ENCODE measurements at places on chromosomes 13 and 19.

DNA sequence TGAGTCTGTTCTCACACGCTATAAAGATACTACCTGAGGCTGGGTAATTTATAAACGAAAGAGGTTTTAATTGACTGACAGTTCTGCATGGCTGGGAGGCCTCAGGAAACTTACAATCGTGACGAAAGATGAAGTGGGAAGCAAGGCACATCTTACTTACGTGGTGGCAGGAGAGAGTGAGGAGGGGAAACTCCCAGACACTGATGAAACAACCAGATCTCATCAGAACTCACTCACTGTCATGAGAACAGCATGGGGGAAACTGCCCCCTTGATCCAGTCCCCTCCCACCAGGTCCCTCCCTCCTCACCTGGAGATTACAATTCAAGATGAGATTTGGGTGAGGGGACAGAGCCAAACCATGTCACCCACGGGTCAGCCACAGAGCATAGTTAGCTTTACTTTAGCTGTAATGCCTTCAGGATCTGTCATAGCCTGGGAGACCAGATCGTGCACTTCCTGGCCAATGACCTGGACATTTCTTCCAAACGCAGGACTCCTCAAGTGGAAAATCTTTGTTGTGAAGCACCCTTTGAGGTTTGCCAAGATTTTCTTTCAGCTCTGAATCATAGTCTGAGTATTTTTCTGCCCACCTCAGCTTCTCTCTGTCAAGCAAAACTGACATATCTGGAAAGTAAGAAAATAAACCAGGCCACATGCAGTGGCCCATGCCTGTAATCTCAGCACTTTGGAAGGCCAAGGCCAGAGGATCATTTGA, 25.2 kb upstream of the HIF3A start:
- no peak for DNase-seq

DNA sequence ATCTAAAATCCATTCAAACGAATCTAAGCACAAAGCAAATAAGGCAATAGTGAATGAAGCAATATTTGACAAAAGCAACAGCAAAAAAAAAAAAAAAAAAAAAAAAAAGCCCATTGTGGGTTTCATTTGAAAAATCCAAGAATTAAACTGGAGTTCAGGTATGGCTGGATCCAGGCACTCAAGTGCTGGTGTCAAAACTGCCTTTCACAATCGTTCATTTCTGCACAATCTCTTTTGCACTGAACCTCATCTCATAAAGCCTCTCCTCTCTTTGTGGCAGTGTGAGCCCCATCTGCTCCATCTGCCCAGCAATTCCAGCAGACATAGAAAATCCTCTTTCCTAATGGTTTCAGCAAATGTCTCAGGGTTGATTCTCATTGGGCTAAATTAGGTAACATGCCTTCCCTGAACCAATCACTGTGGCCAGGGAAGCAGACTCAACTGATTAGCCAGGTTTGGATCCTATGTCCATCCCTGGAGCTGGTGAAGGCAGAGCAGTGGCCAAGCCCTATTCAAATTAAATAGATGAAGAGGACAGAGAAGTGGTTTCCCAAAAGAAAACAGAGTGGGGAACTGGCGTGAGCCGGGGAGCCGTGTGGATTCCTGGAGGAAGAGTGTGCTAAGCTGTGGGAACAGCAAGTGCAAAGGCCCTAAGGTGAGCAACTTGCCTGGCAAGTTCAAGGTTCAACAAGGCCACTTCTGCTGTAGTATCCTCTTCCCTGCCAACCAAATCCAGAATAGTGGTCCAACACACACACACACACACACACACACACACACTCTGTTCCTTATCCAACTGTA, 1.2 kb upstream of the HIF3A start:
- no peak for DNase-seq

GRCh38 chr13:76164290-76164689, 528.2 kb downstream of the LMO7 start:
- DNase-seq = no peak

- DNase-seq = peak; percentile 91
These were observed 12.9 kb downstream of the SPC24 start for GRCh38 chr19:11142528-11143171.

GRCh38 chr19:28498404-28498976, 714.5 kb downstream of the UQCRFS1 start:
- DNase-seq = no peak

- DNase-seq = peak; percentile 85
These were observed 36.8 kb downstream of the ACTN4 start for GRCh38 chr19:38684078-38684861.

DNA sequence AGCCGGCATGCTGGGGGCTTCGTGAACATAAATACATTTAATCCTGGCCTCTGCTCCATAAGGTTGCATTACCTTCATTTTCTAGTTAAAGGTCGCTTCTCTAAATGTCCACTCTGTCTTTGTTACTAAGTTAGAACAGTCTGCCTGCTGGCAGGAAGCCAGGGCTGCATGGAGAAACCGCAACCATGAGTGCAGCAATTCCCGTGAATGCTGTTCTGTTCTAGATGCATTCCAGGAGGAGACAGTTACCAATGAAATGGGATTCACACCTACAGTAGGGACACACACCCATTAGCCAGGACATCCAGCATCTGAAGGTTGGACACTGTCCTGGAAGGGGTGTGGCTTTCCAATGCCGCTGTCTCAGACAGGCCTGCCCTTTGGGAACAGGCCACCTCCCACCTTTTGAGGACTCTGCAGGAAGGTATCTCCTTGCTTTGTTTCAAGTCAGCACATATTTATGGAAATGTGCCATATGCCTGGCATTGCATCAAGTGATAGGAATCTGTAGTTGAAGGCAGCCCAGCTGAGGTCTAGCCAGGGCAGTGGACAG, 129.7 kb downstream of the SLC7A1 start:
- no peak for DNase-seq

DNA sequence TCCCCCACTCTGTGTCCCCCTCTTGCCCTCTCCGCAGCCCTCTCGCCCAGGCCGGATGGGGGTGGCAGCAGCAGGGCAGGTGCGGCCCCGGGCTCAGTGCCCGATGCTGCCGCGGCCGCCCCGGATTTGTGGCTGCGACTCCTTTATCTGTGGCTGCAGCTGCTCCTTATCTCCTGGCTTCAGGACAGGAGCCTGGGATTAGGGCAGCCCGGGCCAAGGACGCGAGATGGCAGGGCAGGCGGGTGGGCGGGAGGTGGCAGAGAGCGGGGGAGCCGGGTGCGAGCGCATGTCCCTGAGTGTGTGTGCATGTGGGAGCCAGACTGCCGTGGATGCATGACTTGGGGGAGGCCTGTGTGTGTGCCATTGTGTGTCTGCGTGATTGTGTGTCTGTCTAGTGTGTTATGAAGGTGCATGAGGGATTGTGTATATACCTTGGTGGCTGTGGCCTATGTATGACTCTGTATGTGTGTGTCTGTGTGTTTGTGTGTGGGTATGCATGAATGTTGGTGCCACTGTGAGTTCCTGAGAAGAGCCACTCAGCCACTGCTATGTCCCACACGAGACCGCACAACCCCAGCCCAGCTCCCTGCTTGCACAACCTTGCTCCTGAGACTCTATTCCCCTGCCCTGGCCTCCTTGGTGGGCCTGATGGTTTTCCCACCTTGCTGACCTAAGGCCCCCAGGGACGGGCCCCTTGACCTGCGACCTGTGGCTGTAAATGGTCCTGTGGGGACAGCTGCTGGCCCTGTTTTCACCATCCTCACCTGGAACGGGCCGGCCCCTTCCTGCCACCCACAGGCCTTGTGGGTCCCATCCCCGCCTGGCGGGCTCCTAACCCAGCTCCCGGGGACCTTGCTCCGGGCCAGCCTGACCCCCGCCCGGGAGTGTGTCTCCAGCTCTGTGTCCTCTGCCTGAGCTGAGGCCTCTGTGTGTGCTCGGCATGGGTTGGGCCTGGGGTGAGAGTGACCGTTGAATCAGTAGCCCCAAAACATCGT, 5.3 kb upstream of the NRTN start:
- DNase-seq = no peak

DNA sequence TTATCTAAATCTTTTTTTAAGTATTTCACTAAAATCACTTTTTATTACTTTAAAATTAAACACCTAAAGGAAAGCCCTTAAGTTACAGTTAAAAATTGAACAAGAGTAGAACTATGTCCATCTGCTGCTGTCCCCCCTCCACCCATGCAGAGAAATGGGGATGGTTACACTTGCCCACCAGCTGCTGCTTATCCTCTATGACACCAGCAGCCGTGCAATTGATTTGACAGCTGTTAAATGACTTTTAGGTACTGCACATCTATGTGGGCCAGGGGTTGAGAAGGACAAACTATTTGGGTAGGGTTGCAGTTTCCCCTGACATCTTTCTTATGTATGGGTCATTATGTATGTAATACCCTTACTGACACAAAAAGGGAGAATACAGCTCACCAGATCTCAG, 77.2 kb downstream of the TBC1D4 start:
- DNase-seq = no peak

GRCh38 chr13:27923794-27924528, 4.2 kb downstream of the PDX1 start:
- no peak for DNase-seq

GRCh38 chr19:12948612-12949362, 3.1 kb downstream of the RAD23A start:
- DNase-seq = no peak

DNA sequence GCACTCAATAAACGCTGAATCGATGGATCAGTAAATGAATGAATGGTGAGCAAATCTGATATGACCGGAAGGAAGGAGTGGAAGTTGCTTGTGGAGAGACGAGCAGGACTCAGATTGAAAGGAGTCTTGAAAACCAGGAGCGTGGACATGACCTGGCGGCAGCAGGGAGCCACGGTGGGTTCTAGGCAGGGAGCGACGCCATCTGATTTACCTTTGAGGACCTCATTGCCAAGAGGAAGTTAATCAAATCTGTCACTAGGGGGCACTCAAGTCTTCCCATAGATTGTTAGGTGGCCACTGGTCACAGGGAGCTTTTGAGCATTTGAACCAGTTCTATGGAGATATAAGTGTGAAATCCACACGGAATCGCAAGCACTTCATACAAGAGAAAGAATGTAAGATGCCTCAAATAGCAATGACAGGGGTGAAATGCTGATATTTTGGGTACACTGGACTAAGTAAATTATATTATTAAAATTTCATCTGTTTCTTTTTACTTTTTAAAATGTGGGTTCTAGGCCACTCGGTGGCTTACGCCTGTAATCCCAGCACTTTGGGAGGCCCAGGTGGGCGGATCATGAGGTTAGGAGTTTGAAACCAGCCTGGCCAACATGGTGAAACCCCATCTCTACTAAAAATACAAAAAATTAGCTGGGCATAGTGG, 9.2 kb upstream of the FBN3 start:
- DNase-seq = peak; percentile 72

DNA sequence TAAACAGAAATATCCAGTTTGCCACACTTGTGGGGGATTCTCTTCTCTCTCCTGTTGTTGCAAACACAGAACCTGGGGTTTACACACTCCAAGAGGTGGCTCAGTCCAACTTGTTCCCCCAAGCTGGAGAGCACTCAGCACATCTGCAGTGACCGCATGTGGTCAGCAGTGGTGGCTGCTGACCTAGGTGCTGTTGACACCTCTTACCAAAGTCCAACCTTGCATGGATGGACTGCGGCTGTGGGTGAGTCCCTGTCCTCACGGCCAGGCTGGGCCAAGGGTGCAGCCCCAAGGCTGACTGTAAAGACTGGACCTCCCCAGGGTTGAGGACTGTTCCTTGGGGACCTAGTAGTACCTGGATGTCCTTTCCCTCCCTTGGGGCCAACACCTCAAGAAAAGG, 6.1 kb downstream of the LRFN3 start:
- no peak for DNase-seq

GRCh38 chr13:40586886-40587565, 79.4 kb downstream of the FOXO1 start:
- no peak for DNase-seq

- DNase-seq = no peak
These were observed 257.0 kb downstream of the LHFPL6 start for GRCh38 chr13:39345982-39346381.

DNA sequence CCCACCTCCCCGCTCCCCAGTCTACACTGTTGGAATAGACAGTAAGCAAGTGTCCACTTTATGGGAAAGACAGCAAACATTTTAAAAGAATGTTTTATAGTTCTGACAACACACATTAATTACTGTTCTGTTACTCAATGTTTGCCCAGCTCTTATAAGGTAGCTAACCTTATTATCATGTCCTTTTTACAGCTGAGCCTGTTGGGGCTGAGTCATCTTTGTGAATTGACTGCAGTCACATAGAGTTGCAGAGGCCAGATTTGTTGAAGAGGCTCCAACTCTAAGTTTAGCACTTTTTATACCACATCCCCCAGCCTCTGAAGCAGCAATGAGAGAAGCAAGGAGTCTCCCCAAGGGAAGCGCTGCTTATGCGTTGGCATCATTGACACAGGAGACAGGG, 76.2 kb downstream of the C13orf42 start:
- no peak for DNase-seq

DNA sequence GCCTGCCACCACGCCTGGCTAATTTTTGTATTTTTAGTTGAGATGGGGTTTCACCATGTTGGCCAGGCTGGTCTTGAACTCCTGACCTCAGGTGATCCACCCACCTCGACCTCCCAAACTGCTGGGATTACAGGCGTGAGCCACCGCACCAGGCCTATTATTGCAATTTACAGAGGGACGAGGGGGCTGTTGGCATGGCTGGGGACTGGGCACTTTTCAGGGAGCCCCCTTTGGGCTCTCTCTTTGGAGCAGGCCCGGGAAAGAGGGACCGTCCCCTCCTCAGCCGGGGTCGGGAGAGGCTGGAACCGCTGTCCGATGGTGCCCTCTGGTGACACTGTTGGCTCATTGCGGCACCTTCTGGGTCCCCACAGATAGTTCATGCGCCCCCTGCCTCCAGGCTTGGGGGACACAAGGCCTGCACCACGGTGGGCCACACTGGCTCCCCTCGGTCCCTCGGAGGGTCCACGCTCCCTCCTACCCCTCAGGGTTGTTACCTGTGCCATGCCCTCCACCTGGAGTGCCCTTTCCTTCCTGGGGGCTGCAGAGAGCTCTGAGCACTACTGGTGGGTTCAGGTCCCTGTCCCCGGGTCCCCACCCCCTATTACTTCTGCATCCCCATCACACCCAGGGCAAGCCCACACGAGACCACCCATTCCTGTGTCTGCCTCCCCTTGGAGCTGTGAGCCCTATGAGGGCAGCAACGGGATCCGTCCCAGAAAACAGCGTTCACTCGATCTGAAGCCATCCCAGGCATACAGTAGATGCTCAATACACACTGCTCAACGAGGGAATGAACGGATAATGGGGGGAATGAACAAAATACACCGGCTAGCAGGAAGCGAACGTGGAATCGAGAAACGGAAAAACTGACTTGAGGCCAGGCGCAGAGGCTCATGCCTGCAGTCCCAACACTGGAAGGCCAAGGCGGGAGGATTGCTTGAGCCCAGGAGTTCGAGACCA, 12.5 kb downstream of the FEM1A start:
- no peak for DNase-seq

DNA sequence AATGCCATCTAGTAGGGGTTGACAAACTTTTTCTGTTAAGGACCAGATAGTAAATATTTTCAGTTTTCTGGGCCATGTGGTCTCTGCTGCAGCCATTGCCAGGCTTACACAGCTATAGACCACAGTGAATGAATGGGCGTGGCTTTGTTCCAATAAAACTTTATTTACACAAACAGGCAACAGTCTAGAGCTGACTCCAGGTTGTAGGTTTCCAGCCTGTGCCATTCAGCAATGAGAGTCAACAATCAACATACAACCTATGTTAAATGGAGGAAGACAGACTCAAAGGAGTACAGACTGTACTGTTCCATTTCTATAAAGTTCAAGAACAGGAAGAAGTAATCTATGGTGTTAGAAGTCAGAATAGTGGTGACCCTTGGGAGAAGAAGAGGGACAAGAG, 15.2 kb upstream of the IZUMO2 start:
- no peak for DNase-seq
